Mucosa of descending colon (tissue), 3 donors: ENCODE measurements at places on chromosomes 5 and 9.

- DNase-seq = no peak
Measured at GRCh38 chr5:53929570-53929969, 369.1 kb downstream of the NDUFS4 start.

GRCh38 chr9:134420281-134420845, 94.1 kb downstream of the RXRA start:
- DNase-seq = no peak

DNA sequence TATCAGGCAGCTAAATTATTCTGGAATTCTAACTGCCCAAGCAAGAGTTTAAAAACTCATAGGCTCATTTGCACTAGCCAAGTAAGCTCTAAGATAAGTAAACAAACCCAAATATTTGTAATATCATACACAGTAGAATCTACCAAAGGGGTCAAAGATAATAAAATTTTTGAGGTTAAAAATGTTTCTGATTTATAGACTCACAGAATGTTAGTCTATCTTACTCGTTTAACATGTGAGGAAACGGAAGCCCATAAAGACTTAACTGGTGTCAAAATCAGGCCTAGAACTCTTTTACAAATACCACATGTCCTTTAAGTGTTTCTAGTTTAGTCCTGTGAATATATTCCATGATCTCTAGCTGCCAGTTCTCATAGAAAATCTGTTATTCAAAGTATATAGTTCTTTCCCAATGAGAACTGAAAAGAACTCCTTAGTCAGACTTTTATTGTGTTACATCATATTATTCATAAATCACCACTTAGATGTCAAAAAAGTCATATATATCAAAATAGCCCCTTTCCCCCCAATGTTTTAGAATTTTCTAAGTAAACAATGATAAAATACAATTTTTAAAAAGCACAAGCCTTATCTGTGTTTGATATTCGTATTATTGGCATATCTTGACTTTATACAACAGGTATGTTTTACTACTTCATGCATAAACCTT, 13.9 kb downstream of the RAB14 start:
- DNase-seq = no peak

GRCh38 chr5:43996221-43996620, 393.0 kb downstream of the FGF10 start:
- no peak for DNase-seq

- no peak for DNase-seq
Measured at GRCh38 chr9:18269561-18269960, 204.4 kb upstream of the ADAMTSL1 start.
